ENCODE measurements at places on chromosomes 13 and 19.
A peak's percentile ranks its signal among the peaks of the same experiment; 100 is the strongest.

DNA sequence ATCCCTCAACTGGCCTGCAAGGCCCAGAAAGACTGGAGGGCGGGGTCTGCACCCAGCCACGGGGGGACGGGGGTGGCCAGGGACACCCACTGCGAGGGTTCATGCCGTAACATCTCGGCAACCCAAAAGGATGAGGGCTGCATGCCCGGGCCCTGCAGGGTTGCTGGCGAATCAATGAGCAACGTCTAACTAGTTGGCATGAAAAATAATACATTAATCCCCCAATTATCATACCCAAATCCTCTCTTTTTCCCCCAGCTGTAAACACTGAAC lies 232.2 kb downstream of the TUBA3C start:
- DNase-seq: no peak

- DNase-seq: no peak
Measured at GRCh38 chr19:17302391-17303166, 646 bp downstream of the ABHD8 start.

DNA sequence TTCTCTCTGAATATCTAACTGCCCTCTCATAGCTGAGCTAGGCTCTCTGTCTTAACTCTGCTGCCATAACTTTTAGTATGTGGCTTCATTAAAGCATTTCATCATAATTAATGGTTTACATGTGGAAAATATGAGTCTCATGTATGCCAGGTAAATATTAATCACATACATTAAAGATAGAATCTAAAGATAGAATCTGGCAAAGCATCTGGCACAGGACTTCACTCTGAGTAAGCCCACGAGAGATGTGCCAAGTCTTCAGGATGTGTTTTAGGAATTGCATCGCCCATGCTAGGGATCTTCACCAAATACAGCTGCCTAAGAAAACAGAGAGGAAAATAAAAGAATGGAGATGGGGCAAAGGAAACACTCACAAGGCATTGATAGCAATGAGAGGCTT lies 285.8 kb downstream of the DIAPH3 start:
- DNase-seq: no peak

GRCh38 chr19:5996623-5997320 lies 18.8 kb upstream of the RANBP3 start:
- DNase-seq: no peak

GRCh38 chr19:33419788-33420130 lies 46.2 kb downstream of the CEBPG start:
- DNase-seq: no peak

- no peak for DNase-seq
Measured at GRCh38 chr19:7654401-7654800, 14.4 kb upstream of the RETN start.

DNA sequence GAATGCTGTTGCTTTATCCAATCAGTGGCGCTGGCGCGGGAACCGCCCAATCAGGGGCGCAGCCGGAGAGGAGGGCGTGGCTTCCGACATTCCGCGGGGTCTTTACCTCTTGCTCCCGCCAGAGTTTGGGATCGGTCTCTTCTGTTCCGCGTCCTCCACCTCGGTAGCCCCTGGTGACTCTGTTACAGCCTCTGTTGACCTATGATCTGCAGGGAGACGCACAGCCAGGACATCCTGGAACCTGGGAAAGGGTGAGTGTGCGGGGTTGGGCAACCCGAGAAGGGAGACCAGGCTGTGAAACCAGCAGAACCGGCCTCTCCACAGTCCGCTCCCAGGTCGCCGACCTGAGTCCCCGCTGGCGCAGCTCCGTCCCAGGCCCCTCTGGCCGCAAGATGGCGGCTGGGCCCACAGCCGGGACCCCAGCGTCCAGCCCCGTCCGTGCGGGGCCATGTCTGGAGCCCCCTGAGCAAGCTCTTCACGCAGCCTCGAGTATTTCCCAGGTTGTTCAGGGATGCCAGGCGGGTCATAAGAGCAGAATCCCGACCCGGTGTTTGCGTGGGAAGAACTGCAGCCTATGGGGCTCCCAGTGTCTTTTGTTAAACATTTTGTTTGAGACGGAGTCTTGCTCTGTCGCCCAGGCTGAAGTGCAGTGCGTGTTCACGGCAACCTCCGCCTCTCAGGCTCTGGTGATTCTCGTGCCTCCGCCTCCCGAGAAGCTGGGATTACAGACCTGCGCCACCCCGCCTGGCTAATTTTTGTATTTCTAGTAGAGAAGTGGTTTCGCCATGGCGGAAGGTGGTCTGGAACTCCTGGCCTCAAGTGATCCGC lies 4.4 kb upstream of the ZNF681 start:
- peak; percentile 84 for DNase-seq

DNA sequence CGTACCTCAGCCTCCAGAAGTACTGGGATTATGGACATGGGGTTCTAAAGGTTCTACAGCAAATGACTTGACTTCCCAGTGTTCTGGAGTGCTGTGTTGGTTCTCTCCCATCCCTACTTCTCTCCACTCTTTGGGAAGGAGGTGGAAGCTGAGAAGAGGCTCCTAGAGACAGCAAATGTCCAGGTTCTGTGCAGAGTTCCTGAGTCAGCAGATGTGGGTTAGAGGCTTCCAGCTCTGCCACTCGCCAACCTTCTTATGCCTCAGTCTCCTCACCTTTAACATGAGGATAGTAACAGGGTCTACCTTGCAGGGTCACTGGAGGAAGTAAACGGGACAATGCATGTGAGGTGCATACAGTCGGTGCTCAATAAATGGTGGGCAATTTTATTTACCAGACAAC lies 80.5 kb upstream of the VSTM2B start:
- no peak for DNase-seq

GRCh38 chr13:70172946-70173597 lies 64.8 kb upstream of the KLHL1 start:
- no peak for DNase-seq
